ENCODE measurements at places on chromosomes 6 and 20.

DNA sequence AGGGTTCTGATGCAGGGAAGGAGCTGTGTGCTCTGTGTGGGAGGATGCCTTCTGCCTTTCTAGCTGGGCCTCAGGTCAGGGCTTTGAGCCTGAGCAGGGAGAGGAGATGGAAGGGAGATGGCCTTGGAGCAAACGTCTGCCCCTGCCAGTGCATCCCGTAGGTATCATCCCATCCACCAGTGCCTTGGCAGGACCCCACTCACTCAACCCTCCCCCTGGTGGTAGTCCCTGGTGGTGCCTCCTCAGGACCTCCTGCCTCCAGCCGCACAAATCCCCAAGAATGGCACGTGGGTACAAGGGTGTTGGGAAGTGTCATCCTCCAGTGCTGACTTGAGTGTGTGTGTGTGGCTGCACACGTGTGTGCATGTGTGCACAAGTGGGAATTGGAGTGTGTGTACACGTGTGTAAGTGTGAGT, 23.1 kb upstream of the MICB start:
- DNase-seq: no peak

DNA sequence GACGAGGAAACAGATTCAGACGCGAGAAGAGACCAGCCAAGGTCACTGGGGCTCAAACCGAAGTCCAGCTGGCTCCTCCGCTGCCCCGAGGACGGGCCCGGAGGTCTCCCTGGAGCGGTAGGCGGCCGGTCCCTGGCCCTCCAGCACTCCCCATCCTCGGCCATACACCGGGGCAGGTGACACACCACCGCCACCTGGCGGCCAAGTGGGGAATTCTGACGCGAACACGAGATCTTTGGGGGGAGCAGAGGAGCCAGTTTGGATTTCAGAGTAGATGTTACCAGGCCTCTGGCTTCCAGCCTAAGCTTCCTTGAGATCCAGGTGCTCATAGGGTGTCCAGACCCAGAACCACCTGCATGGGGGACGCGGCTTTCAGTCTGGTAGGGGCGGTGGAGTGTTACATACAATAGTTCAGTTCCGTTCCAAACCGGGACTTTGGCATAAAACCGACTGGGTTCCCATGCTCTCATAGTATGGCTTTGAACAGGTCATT, 16.1 kb downstream of the BPIFB1 start:
- DNase-seq: peak; percentile 35

- no peak for DNase-seq
Observed at GRCh38 chr6:65646544-65646943, 60.5 kb downstream of the EYS start.

DNA sequence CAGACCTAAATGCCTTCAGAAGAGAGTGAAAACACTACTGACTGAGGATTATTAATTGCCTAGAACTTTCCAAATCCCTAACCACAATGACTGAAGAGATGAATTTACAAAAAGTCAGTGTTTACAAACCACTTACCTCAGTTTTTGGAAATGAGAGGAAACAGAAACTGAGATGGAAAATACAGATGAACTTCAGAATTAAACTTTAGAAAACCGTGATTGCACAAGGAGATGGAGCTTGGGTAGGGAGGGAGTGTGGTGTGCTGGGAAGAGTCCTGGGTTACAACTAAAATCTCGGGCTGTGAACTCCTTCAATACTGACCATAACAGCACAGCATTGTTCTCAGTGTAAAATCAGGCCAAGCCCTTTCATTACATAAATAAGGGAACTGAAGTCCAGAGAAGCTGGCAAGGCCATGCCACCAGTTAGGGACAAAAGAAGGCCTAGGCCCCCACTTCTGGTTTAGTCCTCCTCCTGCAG, 4.0 kb downstream of the ELMO2 start:
- DNase-seq: no peak

DNA sequence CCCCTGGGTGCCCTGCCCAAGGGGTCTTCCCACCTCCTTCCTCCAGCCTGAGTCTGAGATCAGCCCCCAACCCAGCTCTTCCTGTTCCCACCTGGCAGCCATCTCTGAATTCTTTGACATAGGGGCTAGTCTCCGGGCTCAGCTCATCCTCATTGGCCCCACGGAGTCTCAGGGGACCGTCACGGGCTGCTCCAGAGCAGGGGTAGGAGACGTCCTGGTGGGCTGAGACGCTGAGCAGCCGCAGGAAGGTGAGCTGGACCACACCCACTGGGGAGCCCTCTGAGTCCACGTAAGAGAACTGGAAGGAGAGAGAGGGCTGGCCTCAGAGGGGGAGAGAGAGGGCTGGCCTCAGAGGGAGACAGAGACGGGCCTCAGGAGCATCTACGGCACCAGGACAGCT, 28.1 kb downstream of the COL11A2 start:
- DNase-seq: no peak

- no peak for DNase-seq
Observed at GRCh38 chr6:148625609-148626008, 121.2 kb upstream of the UST start.

GRCh38 chr6:29099190-29099589, at the start of gene OR2J1:
Gene OR2J1 (plus strand): TSS chr6:29099490. CDS start chr6:29100943, 1,453 bp downstream.
- DNase-seq: no peak

- no peak for DNase-seq
Observed at GRCh38 chr20:2421247-2421646, 40.5 kb downstream of the TGM6 start.

DNA sequence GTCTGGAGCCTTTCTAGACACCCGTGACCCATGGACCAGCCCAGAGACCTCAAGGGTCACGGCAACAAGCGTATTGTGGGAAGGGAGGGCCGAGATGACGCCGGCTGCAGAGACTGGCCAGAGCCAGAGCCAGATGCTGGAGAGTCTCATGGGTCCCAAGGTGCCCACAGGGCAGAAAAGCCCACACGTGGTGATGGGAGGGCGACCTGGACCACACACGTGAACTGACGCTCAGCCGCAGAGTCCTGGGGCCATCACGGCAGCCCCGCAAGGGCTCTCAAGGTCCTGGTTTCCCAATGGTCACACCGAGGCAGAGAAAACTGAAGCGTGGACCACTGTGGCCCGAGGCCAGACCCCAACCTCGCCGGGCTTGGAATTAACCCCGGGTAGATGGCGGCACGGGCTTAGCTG, 92.6 kb downstream of the YTHDF1 start:
- DNase-seq: no peak

DNA sequence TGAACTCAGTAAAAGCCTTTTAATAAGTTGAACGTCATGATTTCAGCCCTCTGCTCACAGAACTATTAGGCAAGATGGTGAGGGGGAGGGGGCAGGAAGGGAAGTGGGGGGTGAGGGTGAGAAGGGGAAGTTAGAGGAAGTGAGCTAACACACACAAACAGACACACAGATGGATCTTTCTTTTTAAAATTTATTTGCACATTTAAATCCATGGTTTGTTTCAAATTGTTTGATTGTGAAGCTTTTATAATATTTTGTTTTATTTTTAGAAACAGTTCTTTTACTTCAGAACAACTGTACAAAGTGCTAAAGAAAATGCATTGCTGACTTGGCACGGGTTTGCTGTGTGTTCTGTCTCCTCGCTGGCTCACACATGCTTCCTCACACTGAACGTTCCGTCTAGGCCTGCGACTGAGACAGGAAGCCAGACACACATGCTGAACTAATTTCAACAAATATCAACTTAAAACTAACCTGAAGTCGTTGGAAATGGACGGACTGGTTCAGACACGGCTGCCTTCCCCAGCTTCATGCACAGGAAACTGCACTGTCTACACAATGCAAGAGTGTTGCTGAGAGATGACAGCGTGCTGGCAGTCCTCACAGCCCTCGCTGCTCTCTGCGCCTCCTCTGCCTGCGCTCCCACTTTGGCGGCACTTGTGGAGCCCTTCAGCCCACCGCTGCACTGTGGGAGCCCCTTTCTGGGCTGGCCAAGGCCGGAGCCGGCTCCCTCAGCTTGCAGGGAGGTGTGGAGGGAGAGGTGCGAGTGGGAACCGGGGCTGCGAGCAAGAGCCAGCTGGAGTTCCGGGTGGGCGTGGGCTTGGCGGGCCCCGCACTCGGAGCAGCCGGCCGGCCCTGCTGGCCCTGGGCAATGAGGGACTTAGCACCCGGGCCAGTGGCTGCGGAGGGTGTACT, 8.1 kb upstream of the ZBP1 start:
- no peak for DNase-seq

DNA sequence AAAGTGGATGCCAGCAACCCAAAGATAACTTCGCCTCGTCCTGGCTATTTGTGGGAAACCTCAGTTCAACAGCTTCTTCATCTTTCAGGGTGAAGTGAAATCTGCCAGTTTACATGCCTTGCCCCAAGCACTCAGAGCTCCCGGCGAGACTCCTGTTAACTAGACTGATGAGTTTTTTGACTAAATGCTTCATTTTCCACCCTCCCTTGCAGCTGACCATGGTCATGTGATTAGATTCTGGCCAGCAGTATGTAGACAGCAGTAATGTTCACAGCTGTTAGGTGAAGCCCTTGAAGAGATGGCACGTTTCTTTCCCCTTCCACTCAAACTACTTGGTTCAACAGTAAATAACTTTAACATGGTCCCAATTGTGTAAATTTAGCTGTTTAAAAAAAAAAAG, 718.8 kb upstream of the FLRT3 start:
- no peak for DNase-seq

GRCh38 chr6:121816906-121817540, 381.6 kb downstream of the GJA1 start:
- no peak for DNase-seq

DNA sequence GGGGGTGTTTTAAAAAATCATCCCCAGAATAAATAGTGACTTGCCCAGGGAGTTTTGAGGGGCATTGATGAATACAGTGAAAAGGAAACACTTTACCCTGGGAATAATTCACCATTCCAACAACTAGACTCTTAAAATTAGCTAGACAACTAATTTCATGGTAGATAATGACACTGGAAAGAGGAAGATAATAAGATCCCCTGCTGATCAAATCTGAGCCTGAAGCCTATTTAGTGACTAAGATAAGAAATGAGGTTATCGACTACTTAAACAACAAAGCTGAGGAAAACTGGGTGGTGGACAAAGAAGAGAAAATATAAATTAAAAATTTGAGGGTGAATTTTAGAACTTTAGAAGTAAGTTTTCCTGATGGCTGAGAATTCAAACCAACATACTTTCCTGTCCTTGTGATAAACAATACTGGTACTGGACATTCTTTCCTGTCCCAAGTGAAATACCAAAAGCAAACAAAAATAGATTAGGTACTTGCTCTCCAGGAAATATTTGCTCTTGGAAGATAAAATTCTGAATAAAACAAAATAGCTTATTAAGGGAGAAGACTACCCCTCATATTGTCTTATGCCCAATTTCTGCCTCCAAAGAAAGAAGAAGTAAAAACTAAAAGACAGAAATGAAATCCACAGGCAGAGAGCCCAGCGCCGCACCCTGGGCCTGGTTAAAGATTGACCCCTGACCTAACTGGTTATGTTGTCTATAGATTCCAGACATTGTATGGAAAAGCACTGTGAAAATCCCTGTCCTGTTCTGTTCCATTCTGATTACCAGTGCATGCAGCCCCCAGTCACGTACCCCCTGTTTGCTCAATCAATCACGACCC, 64.0 kb upstream of the ADGRF4 start:
- DNase-seq: no peak

DNA sequence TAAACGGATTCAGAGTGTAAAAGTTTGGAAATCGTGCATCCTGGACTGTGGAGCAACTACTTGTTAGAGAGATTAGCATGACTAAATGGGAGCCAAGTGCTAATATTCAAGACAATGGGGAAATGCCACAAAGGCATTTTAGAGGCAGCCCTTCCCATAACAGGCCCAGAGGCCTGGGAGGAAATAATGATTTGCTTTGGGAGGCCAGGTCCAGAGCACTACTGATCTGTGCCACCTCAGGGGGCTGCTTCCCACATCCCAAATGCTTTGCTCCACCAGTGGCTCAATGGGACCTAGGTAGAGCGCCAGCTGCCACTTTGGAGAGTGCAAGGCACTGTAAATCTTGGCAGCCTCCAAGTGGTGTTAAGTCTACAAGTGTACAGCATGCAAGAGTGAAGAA, 91.9 kb upstream of the HSF2 start:
- DNase-seq: no peak

DNA sequence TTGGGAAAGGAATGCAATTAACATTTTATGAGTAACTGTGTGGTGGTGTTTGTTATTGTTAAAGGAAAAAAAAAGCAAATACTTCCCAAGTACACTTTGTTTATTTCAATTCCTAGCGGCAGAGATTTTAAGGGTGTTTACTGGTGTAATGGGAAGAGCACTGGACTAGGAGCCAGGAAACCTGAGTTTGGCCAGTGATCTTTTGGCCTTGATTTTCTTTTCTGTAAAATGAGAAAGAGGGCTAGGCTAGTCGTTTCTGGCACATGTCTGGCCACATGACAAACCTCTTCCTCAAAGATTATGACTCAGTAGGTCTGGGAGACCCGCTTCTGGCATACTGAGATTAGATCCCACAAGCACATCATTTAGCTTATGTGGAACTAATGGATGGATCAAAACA, 428.1 kb upstream of the NOX3 start:
- no peak for DNase-seq

GRCh38 chr20:43914311-43915210, at the start of gene TOX2:
Gene TOX2 (plus strand): TSS chr20:43914852. CDS start chr20:43914892, 40 bp downstream.
- DNase-seq: no peak

GRCh38 chr20:7171911-7172310, 404.4 kb downstream of the BMP2 start:
- DNase-seq: peak; percentile 67

DNA sequence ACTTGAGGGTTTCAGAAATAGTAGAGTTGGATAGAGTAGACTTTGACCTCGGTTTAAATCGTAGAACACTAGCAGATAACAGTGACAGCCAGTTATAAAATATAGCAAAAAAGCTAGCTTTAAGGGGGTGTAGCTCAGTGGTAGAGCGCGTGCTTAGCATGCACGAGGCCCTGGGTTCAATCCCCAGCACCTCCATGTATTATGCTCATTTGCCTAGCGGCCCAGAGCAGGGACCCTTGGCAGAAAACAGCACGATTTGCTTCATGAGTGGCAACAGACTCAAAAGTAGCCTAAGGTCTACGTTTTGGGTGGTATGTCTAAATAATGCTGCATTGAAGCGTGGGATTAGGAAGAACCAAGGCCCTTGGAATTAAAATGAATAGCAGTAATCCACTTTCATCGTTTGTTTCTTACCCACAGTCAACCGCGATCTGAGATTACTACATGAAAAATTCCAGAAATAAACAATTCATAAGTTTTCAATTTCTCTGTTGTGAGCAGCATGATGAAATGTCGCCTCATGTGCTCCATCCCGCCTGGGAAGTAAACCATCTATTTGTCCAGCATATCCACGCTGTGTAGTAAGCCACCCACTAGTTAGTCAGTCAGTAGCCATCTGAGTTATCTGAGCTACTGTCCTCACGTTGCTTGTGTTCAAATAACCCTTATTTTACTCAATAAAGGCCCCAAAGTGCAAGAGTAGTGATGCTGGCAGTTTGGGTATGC, 184.9 kb downstream of the GPX5 start:
- peak; percentile 67 for DNase-seq

DNA sequence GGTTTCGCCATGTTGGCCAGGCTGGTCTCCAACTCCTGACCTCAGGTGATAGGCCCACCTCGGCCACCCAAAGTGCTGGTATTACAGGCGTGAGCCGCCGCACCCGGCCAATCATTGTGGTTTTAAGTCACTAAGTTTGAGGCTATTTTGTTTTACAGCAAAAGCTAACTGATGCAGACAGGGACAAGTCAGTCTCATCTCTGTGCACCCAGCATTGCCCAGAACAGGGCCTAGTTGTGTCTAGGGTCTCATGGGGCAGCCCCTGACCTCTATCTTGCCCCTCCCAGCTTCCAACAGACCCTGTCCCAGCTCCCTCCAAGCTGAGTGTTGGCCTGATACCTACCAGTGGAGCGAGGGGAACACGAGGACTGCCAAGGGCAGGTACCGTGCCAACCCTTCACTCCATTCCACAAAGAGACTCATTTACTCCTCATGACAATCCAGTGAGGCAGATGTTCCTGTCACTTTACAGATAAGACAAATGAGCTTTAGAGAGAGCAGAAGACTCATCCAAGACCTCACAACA, 8.9 kb upstream of the RBCK1 start:
- DNase-seq: no peak

Measured in mammary epithelial cell (primary cell).